ENCODE measurements at places on chromosomes 16 and 17. TPM values are rescaled to one million over a fixed set of nuclear protein-coding genes. Genes with fewer than 3 reads are reported as not detected.

Gene KRTAP1-5
- total RNA-seq: not detected

DNA sequence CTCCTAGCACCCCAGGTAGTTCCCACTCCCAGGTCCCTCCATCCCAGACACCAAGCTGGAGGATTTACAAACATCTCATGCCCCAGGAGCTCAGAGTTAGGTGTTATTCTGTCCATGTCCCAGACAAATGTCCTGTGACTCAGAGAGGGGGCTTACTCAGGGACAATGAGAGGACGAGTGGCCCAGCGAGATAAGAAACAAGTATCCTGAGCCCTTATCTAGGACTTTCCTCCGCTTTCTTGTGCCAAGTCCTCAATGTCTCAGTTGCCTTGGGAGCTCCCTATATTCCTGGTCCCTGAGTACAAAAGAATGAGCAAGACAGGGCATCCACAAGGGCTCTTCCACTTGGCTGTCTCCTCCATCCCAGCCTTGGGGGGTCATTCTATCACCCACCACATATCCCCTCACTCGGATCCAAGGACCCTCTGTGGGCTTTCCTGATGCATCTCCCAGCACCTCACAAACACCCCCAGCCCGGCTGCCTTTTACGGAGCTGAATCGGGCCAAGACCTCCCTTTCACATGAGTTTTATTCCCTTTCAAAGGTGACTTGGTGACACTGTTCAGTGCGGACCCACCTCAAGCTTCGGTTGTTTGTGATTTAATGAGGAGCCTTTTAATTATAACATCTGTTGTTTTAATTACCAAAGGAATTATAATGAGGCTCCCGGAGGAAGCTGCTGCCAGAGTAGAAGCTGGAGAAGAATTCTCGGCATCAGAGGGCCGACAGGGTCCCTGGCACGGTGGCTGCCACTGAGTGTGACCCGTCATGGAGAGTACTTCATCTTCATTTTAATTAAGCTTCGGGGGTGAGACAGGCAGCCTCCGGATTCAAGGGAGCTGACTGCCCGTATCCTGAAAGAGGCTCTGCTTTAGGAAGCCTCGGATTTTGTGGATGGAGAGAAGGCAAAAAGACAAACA lies 121.5 kb downstream of the WSCD1 start:
- DNase-seq: no peak

DNA sequence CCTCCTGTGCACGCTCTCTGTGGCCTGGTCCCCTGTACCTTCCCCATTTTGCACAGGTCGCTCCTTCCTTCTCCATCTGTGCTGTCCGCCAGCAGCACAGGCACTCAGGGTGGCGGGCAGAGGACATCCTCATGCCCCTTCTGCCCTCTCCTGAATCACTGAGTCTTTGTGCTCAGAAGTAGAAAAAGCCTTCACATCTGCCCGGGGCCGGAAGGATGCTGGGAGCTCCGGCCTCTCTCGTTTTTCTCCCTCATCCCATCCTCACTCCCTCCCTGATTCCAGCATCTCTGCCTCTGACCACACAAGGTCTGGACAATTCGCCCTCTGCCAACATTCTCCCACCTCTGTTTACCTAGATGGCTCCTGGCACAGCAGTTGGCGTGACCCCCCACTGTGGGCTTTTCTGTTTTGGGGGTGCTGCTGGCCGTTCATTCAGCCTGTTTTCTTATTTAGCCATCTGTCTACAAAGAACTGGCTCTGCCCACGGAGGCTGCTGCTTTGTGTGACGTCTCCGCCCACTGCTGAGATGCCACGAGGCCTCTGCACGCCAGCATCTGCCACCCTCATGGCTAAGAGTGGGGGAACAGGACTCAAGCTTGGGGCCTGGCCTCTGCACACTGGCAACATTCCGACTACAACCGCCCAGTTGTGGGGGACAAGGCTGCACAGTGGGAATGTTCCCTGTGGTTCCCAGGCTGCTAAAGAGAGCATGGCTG lies 36.7 kb downstream of the SEC14L5 start:
- no peak for DNase-seq

Gene KRT9
- total RNA-seq: not detected

GRCh38 chr17:58829172-58829637 lies 73.6 kb downstream of the PPM1E start:
- DNase-seq: no peak

DNA sequence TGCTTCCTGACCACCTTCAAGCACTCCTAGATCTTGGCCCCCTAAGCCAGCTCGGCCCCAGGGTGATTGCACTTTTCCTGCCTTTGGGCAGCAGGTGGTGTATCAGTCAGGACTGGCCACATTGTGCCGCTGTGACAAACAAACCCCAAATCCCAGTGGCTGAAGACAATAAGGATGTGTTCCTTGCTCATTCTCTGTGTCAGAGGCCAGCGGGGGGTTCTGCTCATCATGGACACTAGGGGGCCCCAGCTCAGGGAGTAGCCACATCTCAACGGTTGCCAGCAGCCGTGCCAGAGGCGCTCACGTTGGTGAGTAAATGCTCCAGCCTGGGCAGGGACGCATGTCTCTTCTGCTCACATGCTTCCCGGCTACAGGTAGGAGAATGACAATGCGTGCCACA lies 60.4 kb downstream of the ZDHHC7 start:
- DNase-seq: no peak

DNA sequence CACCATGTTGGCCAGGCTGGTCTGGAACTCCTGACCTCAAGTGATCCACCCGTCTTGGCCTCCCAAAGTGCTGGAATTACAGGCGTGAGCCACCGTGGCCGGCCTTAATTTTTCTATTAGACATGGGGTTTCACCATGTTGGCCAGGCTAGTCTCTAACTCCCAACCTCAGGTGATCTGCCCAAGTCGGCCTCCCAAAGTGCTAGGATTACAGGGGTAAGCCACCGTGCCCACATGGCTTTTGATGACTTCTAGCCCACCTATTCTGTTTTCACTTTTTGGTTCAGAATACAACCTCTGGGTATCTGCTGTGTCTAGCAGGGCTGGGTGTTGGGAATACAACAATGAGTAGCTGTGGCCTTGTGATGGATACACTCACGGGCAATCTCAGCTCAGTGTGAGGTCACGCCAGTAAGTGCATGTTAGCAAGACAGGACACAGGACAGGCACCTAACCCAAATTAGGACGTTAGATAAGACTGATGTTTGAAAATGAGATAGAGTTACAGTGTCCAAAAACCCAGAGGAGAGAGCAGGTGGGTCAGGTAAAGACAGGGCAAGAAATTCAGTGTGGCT lies 14.1 kb upstream of the YWHAE start:
- no peak for DNase-seq

DNA sequence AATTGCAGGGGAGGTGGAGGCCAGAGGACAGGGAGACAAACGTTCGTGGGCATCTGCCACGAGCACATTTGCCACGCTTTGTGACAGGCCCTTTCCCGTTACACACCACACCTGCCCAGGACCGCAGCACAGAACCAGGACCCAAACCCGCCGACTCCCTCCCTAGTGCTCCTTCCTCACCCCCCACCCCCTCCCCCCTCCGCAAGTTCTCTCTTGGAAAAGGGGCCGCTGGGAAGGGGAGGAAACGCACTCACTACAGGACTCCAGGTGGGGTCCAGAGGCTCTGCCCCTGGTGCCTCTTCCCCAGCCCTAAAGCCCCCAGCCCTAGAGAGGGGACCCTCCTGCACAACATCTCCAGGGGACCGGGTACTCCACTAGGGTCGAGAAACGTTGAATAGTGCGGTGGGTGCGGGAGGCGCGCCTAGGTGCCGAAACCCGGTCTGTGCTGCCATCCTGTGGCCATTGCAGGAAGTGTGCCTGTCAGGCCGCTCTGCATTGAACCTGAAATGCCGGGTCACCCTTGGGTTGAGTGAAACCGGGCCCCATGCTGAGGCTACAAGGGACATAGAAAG lies 21.9 kb upstream of the EIF1 start:
- DNase-seq: peak; percentile 92

Gene AANAT
- not detected for total RNA-seq

Gene KRTAP3-2
- not detected for total RNA-seq

DNA sequence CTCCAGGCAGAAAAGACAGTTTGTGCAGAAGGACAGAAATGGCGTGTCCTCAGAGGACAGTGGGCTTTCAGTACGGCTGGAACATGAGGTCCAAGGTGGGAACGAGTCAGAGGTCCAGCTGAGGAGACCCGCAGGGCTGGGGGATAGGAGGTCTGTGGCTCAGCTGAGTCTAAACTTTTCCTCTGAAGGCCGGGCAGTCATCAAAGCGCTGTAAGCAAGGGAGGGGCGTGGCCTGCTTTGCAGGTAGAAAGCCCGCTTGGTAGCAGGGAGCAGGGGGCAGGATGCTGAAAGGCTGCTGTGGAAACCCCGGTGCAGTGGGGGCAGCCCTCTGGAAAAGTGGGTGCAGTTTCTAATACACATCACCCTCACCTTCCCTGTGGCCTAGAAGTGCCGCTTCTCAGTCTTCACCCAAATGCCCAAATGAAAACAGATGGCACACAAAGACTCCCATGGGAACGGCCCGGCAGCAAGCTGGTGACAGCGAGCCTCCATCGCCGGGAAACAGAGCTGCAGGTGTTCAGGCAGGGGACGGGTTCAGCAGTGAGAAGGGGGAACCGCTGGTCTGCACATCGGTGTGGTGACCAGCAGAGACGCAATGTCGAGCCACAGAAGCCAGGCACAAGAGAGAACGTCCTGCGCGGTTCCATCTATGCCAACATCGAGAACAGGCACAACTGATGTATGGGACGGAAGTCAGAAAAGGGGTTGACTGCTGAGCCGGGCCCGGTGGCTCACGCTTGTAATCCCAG lies 12.2 kb upstream of the OSGIN1 start:
- DNase-seq: no peak

- no peak for DNase-seq
These were observed 5.8 kb downstream of the PRSS8 start for GRCh38 chr16:31129568-31130335.

- no peak for DNase-seq
These were observed 31.3 kb downstream of the SPOP start for GRCh38 chr17:49646391-49647255.

Gene CLEC18B
- not detected for total RNA-seq

Gene GP1BA
- total RNA-seq: not detected

Gene TBC1D3C
- not detected for total RNA-seq

DNA sequence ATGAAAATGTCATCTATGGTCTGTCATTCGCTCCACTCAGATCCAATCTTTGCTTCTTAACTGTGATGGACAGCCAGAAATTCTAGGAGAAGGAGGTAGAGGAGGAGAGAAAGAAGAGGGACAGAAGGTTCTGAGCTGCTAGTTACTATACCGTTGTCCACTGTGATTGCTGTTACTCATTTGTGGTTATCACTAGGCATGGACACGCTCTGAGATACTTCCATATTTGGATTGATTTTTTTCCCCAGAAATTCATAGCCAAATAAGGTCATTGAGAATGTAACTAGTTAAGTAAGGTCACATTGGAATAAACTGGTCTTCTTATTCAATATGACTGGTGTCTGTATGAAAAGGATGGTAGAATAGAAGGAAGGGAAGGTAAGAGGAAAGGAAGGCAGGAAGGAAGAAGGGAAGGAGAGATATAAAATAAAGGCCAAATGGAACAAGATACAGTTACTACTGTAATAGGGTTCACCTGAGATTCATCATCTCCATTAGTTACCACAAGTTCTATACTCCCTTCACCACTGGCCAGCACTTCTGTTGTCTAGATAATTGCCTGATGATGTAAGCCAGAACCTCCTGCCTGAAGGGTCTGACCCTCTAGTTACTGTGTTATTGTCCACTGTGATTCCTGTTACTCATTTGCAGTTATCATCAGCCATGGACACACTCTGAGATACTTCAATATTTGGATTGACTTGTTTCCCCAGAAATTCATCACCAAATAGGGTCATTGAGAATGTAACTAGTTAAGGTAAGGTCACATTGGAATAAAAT lies 2.9 kb downstream of the KRTAP9-7 start:
- DNase-seq: no peak

DNA sequence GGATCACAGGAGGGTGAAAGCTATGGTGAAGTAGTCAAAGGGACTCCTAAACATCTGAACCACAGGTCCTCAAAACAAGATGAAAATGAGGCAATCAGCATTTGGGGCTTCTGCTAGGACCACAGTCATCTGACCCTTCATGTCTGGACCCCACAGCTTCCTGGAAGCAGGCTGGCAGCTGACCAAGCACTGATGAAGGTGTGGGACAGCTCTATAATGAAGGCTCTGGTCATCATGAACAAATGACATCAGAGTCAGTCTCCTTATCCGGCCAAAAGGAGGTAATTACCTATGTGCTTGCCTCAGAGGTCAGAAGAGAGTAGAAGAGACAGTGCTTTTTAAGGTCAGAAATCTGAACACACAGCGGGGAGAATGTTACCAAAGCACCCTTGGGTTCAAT lies 101.2 kb upstream of the GNAO1 start:
- no peak for DNase-seq

Gene MILR1
- total RNA-seq: not detected

Gene MYH1
- not detected for total RNA-seq

Data from osteocyte (in vitro differentiated cells).